Right ventricle myocardium inferior (tissue), 1 donor: ENCODE measurements at places on chromosomes 4 and X.

DNA sequence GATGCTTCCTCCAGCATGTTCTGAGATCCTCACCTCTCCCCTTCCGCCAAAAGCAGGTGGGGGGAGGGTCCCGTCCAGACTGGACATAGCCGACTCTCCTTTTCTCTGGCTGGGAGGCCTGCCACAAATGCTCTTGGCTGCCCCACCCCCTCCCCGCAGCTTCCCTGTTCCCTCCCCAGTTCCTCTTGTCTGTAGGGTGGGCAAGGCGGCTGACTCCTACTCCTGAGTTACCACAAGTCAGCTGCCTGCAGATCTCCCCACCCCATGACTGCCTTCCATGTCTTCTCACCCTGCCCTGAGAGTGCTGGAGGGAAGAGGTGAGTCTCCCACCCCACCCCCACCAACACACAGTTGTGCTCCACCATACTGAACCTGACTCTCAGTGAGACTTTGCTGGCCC is 2.9 kb downstream of the ATP6AP1 start:
- no peak for DNase-seq

DNA sequence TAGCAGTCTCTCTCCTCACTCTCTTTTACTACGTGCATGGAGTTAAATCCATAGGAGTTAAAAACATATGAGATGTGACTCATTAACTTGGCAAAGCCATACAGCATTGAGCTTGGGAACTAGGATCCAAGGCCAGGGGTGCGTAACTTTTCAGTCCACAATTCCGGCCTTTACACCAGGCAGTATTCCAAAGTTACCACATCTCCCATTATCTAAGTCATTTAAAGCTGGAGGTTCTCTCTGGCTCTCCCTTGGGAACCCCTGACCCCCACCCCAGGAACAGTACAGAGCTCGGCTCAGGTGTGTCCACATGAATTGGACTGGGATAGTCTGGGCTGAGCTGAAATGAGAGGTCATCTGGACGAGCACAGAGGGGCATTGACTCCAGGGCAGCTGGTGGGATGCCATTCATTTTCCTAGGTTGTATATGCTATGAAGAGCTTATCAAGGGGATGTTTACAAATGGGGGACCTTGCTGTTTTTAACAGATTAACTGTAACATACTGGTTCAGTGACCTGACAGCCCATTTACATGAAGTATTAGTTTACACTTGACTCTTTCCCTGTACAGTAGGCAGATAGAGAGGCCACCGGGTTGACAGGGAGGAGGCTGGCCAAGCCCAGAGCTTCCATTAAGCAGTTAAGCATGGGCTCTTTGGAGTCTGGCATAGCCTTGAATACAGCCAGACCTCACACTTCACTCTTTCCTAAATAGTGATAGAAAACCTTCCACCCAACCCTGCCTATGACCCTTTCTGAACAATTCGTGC is 128.8 kb downstream of the RAB28 start:
- no peak for DNase-seq

- no peak for DNase-seq
Measured at GRCh38 chr4:161816958-161817357, 346.8 kb downstream of the FSTL5 start.

DNA sequence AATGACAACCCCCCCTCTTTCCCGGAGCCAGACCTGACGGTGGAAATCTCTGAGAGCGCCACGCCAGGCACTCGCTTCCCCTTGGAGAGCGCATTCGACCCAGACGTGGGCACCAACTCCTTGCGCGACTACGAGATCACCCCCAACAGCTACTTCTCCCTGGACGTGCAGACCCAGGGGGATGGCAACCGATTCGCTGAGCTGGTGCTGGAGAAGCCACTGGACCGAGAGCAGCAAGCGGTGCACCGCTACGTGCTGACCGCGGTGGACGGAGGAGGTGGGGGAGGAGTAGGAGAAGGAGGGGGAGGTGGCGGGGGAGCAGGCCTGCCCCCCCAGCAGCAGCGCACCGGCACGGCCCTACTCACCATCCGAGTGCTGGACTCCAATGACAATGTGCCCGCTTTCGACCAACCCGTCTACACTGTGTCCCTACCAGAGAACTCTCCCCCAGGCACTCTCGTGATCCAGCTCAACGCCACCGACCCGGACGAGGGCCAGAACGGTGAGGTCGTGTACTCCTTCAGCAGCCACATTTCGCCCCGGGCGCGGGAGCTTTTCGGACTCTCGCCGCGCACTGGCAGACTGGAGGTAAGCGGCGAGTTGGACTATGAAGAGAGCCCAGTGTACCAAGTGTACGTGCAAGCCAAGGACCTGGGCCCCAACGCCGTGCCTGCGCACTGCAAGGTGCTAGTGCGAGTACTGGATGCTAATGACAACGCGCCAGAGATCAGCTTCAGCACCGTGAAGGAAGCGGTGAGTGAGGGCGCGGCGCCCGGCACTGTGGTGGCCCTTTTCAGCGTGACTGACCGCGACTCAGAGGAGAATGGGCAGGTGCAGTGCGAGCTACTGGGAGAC is 1.6 kb downstream of the PCDH10 start:
- DNase-seq = peak; percentile 66

- no peak for DNase-seq
Measured at GRCh38 chr4:16029886-16030285, 53.9 kb downstream of the PROM1 start.

DNA sequence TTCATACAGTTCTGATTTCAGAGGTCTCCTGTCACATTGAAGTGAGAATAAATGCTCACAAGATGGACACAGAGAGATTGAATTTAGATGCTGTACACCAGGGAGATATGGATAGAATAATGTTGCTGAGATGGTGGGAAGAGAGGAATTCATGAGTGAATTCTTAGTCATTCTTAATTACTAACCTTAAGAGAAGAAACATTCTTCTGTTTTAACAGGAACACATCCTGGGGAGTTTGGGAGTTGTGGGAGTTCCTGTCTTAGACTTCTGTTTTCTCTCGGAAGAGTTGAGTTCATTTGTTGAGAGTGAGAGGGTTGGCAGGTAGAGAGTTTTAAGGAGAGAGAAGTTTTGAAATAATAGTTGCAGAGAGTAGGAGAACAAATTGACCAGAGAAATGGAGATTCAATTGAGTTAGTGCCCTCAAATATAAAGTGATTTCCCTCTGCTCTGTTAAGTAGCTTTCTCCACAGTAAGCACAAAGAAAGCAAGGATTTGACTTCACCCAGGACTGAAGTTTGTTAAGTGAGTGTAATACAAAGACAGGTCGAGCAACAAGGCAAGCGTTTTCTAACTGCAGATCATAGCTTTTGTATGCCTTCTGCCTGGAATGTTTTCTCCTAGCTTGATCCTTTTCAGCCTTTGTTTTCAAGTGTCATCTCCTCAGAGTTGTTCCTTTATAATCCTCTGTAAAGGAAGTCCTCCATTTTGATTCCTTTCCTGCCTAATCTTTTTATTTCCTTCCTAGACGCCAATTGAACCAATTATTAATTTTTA is 205.9 kb downstream of the RAPGEF2 start:
- DNase-seq = no peak

DNA sequence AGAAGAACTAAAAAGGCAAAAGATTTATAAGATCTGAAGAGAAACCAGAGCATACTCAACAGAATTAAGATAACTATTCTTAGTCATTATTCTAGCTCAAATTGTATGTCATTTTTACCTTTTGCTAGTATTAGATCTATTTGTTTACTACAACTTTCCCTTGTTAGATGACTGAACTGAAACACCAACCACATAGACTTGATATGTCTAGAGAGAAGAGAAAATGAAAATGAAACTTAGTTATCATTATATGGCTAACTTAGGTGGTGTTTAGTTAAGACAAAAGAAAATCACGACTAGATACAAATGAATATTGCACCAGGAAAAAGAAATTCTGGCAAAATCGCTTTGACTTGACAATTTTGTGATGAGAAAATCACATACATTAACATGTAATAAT is 690.8 kb downstream of the PCDH18 start:
- no peak for DNase-seq

GRCh38 chrX:38336538-38337240 is 9.4 kb upstream of the RPGR start:
- no peak for DNase-seq

DNA sequence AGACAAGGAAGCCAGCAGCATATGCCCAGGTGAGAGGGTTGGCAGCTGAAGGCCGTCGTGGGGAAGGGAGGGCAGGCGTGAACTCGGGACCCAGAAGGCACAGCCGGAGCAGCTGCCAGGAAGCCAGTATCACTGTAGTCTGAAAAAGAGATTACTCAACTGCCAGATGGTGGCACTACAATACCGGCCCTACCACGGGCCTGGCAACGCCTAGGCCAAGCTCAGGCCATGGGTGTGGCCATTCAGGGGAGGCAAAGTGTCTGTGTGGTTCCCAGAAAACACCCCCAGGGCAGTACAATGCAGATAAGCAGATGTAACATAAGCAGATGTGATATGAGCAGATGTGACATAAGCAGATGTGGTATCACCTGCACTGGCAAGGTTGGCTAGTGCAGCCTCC is 236.0 kb downstream of the AFAP1 start:
- no peak for DNase-seq

- no peak for DNase-seq
Measured at GRCh38 chr4:97500423-97500822, 642.9 kb downstream of the STPG2 start.
